ENCODE measurements at places on chromosomes 1 and 21.

DNA sequence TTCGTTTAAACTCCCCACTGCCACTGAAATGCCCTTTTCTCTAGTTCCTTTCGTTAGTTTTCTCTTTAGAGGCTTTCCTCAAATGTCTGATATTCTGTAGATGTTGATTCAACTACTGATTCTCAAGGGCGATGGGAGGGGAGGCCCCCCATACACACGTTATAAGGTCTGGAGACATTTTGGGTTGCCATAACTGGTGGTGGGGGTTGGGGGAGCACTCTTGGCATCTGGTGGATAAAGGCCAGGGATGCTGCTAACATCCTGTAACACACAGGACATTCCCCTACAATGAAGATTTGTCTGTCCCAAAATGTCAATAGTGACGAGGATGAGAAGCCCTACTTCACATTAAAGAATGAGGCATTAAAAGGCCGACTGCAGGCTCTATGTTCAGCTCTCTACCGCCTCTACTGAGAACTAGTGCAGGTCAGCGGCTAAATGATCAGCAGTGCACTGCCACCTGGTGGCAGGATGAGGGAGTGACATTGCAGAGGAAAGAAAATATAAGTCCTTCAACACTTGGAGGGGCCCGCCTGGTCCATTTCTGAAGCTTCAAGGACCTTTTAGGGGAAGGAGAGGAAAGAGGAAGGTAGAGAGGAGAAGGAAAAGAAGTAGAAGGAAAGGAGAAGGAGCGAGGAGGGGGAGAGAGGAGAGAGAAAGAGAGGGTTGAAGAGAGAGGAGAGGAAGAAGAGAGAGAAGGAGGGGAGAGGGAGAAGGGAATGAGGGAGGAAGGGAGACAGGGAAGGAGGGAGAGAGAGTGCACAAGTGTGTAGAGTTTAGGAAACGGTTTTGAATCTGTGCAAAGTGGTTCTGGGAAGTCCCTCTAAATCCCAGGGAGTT lies 29.4 kb downstream of the ALG14 start:
- DNase-seq: peak; percentile 85

DNA sequence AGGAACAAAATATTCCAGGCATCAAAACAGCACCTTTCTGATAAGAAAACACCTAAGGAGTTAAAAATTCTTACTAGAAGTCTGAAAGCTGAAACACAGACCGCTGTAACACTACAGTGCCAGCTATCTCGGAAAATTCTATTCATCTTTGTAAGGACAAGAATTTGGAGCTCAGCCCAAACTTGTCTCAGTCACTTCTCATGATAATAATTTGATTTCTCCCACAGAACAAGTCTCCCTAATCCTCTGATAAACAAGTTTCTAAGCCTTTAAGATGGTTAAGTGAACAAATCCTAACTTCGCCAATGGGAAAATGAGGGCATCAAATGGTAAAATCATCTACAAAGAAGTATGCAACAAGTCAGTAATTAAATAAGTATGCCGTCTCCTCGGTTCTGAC lies 59.9 kb downstream of the SIPA1L2 start:
- no peak for DNase-seq

DNA sequence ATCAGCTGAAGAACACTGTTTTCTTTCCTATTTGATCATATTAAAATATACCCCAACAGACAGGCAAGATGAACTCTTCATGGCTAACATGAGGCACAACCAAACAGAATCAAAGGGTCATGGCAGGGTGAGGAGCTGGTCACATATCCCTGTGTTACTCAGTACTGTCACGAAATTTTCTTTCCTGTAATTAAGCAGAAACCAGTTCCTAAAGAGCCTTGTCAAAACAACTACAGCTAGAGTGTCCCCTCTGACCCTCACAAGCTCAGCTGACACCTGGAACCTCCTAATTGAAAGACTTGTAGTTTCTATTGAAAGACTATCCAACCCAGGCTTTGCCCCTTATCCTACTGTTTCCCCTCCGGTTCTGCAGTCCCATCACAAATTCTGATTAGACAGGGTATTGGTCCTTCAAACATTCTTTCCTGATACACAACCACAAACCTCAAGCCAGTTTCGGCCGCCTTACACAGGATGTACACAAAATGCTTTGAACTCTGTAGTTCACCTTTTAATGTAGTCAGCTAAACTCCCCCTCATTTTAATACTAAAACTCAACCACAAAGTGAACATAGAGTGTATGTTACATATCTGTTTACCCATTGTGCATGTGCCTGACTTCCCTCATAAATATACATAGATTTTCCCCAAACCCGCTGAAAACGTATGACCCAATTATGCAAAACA lies 651.9 kb downstream of the MRPL39 start:
- DNase-seq: no peak

GRCh38 chr21:35478161-35479064 lies 429.3 kb upstream of the RUNX1 start:
- no peak for DNase-seq

GRCh38 chr1:27572019-27572678 lies 31.8 kb downstream of the AHDC1 start:
- DNase-seq: no peak

DNA sequence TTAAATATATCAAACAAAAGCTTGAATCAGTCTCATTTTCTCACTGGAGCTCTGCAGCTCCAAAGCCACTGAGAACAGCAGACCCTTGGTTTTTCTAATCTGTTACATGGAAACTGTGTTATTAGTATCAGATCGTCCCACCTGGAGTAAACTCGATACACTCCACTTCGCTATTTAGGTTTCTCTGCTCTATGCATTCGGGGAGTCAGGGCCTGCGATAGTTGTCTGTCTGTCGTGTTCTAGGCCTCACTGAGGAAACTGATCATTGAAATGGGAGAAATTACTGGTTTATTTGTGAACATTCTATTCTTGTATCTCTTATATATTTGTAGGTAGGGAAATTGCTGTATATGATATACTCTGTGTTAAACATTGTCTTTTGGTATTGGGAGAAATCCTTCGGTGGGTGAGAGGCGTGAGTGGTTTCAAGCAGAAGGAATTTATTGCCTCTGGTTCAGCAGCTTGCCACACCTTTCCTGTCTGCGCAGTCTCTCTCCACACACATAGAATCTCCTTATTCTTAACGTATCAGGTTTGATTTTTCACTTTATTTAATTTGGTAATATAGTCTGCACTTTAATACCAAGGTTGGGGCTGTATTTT lies 8.5 kb downstream of the PRDM2 start:
- DNase-seq: no peak

Data from EL (cell line).